Cortex of kidney (tissue), 1 donor: ENCODE measurements at places on chromosomes 2 and 18.

- DNase-seq: no peak
Observed at GRCh38 chr2:132729522-132729921, 59.5 kb upstream of the LYPD1 start.

DNA sequence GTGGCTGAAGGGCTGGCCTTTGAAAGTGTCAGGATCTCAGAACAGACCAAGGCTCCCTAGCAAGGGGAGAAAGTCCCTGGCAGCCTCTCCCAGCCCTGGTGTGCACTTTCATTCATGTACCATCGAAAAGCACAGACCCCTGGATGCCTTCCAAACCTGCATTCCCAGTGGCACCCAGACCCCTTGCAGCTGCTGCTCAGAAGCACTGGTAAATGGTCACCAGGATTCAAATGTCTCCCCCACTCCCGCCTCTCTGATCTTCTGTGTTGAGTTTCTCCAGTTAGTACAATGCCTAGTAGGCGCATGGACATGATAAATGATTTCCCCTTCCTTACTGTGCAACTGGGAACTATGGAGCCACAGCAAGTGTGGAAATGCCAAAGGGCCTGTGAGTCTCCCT, 180.0 kb downstream of the GLI2 start:
- DNase-seq: no peak

- DNase-seq: no peak
Observed at GRCh38 chr2:131827481-131828163, 299.9 kb downstream of the CCDC74A start.

DNA sequence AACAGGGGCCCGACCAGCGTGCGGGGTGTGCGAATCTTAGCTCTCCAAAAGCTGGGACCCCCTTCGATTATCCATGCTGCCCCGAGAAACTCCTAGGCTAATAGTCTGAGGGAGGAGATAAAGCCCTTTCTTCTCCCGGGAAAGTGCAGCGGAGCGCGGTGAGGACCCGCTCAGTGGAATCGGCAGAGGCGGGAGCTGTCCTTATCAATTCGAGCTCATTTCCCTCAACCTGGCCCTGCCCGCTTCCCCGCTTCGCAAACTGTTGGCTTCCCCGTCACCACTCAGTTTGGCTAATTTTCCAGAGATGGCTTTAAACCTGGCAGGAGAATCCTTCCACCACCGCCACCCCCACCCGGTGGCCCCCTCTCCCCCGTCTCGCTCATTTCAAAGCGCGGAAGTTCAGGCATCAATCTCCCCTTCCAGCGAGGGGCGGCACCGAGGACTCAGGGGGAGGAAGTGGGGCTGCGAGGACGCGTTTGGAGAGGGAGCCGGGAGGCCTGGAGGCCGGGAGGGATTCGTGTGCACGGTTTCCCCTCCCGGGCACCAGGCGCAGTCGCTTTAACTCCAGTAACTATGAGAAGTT, 1.6 kb downstream of the KLHL14 start:
- peak; percentile 9 for DNase-seq

DNA sequence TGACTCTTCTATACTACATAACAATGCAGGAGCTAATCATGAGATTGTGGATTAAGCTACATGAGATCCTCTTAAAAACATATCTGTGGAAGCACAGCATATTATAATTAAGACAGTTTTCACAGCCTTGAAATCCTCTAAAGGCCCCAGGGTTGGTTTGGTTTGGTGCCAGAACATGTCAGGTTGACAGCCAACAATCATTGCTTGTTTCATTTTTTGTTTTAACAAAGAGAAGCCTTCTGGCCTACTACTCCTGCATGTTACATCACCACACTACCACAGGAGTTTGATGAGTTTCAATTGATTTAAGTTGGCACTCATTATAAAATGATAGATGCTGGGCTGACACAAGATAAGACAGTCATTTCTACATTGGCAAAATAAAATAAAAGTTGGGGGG, 255.9 kb upstream of the ERBB4 start:
- no peak for DNase-seq

DNA sequence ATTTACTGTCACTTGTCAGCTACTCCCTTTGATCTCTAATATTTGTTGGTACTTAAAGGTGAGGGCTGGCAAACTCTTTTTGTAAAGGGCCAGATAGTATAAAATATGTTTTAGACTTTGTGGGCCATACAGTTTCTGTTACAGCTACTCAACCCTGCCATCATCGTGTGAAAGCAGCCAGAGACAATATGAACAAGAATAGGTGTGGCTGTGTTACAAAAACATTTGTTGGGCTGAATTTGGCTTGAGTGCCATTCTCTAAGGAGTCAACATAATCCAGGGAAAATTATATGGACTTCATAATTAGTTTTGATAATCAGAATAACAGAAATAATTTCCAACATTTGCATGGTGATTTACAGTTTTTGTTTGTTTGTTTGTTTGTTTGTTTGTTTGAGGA, 190.6 kb downstream of the LTBP1 start:
- DNase-seq: no peak

- no peak for DNase-seq
Observed at GRCh38 chr2:1951586-1951985, 207.3 kb upstream of the PXDN start.

DNA sequence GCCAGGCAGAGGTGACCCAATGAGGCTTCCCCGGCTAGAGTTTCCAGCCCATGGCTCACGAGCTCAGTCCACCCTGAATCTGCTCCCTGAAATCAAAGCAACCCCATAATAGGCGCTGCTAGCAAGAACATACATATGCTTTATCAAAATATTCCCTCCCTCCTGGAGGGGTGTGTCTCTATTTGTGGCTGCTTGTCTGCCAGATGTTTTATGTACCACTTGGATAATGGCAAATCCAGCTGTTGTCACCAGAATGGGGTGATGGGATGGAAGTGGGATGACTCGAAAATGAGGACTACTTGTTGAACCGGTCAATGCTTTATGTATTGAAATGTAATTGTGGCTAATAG, 152.0 kb downstream of the GALNT14 start:
- DNase-seq: no peak

GRCh38 chr2:197804758-197805714, 643 bp downstream of the PLCL1 start:
- no peak for DNase-seq

- no peak for DNase-seq
Observed at GRCh38 chr2:236170590-236171165, 2.5 kb upstream of the GBX2 start.

- DNase-seq: no peak
Observed at GRCh38 chr2:201883606-201884369, 77.5 kb downstream of the CDK15 start.

DNA sequence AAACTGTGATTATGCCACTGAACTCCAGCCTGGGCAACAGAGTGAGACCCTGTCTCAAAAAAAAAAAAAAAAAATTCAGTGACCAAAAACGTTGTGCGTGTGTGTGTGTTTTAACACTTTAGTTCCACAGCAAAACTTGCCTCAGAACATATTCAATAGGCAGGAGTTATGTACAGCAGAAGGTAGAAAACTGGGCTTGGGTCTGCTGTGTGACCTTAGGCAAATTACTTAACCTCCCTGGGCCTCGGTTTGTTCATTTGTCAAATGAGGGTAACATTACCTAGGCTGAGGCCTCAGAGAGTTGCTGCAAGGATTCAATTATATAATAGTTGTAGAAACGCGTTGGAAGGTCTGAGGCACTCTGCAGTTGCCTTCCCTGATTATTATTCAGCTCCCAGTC, 10.3 kb upstream of the SCG2 start:
- DNase-seq: no peak

GRCh38 chr2:200199576-200200263, 106.8 kb upstream of the SPATS2L start:
- DNase-seq: no peak

DNA sequence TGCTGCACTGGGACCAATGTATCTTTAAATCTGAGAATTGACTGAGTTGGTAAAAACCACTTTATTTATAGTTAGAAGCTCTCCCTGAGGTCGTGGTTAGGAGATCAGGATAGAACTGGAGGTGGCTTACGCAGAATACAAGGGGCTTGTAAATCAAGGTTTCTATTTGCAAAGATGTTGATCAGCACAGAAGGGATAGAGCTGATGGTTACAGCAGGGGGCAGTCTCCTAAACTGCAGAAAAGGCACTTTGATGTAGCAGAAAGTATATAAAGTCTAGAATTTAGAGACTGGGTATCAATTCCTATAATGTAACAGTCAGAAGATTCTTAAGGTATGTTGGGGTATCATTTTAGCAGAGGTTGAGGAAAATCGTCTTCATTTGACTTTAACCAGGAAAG, 25.2 kb upstream of the ACVR1 start:
- DNase-seq: no peak

- DNase-seq: no peak
Observed at GRCh38 chr2:196229013-196229412, 57.6 kb upstream of the STK17B start.

DNA sequence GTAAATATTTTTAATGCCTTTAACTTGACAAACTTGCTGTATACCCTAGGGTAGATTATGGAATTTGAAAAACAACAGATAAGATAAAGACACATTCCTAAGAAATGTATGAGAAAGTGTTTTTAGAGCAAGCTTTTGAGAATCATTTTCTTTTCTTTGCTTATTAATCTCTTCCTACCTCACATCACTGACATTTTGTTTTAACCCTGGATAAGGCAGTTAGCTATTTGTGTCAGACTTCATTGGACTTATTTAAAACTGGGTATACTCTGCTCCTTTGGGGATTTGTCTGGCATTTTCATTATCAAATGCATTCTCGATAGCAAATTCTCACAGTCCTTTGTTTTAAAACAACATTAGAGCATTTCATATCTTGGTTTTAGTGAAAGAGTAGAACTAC, 17.2 kb downstream of the EML4 start:
- DNase-seq: no peak

GRCh38 chr2:122007577-122007976, 252.1 kb downstream of the TSN start:
- DNase-seq: no peak

DNA sequence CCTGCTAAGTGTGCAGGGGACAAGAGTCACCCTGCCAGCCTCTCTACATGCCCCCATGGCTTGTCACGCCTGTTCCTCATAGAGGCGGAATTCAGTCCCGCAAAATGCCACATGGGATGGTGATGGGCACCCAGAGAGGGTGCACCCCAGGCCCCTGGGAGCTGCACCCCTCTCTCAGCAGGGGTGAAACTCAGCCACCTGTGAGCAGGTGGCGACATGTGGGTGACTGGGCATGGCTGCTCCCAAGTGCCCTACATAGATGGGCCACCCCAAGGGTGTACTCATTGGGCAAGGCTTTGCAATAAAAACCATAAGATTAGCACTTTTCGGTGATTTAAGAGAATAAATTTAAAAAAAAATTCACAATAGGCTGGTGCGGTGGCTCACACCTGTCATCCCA, 6.3 kb downstream of the HS6ST1 start:
- no peak for DNase-seq

DNA sequence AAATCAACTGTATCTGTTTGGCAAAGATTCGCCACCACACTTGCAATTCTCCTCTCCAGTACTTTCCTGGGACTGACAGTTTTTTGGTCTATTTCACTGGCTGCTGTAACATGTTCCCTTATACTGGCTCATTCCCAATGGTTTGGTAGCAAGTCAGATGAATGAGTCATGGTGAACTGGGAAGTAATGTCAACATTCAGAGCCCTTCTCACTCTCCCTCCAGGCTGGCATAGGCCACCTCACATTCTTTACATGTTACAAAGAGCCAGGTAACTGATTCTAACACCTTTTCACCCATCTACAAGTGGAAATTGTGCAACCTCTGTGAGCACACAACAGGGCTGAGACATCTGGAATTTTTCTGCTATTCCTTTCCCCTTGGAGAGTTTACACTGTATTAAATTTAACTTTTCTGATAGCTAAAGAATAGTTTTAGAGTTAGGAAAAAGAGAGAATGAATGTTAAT, 111.3 kb upstream of the TLK1 start:
- no peak for DNase-seq

GRCh38 chr2:401019-401679, 113.3 kb upstream of the ALKAL2 start:
- no peak for DNase-seq

- no peak for DNase-seq
Observed at GRCh38 chr18:10230072-10230471, 224.4 kb upstream of the APCDD1 start.

DNA sequence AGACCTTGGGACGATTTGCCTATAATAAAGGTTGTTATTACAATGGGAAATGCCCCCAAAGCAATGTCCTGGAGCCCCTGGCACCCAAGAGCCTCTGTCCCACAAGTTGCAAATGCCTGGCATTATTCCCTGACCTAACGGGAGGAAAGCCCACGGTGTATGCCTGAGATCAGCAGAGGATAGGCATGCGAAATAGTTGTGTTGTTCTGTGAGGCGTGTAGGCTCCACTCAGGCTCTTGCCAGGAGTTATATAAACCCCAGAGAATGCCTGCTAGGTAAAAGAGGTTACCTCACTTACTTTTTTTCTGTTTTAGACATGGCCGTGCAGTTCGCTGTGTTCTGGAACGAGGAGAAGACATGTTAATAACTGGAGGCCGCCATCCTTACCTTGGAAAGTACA, 52.1 kb downstream of the AOX1 start:
- no peak for DNase-seq
